Left renal cortex interstitium (tissue), 4 donors: ENCODE measurements at places on chromosomes 5 and 9.

DNA sequence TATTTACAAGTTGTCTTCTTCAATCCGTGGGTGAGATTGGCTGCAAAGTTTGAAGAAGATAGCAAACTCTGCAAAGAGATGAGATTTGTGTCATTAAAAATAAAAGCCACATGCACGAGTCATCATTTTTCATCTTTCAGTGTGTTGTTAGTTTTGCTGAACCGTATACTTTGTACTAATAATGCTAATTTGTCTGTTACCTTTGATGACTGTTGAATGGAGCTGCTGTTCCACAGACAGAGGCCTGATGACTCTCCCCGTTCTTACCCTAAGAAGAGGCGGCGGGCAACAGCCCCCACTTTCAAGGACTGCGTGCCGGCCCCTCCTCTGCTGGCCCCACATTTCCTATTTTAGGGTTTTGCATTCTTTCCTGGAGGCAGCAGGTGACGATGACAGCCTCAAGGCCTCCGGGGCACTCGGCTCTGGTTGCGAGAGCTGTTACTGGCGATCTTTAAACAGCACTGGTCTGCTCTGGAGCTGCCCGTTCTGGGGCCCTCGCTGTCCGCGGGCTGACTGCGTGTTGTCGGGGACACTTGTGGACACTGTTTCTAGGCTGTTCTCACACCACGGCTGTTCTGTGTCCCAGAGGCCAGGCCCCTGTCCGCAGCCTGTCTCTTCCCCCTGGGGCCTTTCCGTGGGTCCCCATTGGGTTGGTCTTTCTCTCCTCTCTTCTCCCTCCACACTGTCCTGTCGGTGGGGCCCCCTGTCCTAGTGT lies 35.1 kb downstream of the NDUFS6 start:
- DNase-seq, result no peak

DNA sequence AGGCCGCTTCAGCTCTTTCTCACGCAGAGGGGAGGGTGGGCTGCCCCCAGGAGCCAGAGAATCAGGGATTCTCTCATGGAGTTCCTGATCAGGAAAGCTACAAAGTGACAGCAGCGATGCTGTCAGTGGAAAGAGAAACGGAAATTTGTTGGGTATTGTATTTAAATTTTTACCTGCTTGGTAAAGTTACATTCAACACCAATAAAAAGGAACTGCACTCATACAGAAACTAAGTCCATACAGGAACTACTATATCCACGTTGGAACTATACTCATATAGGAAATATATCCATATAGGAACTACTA lies 325.5 kb upstream of the IRX4 start:
- no peak for DNase-seq

- DNase-seq, result no peak
These were observed 416.3 kb downstream of the NR2F1-AS1 start for GRCh38 chr5:93164690-93165089.

DNA sequence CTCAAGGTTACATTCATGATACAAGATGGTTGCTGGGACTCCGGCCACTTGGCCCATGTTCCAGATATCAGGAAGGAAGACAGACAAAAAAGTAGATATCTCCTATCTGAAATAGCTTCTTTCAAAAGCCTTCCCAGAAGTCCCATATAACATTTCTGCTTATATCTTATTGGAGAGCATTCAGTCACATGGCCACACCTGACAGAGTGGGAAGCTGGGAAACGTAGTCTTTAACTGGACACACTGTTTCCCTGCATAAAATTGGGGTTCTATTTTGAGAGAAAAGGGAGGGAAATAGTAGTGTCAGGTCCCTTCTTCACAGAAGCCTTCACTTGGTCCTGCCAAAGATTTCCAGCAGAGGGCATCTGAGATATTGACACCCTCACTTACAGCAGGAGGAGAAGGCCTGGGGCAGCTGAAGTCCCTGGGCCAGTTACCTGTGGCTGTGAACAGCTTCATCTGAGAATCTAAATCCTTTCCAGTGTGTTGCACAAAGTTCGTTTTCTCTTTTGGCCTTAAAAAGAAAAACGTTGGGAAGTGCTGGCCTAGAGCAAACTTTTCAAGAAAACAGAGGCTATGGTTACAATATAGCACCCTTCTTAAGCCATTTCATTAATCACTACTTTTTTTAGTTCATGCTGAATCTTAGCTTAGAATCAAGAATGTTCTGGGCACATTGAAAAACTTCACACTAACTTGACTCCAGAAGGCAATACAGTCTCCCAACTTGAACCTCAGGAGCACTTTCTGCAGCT lies 33.5 kb downstream of the SPEF2 start:
- DNase-seq, result no peak

- no peak for DNase-seq
These were observed 74.5 kb downstream of the PRELID2 start for GRCh38 chr5:145760660-145761059.

DNA sequence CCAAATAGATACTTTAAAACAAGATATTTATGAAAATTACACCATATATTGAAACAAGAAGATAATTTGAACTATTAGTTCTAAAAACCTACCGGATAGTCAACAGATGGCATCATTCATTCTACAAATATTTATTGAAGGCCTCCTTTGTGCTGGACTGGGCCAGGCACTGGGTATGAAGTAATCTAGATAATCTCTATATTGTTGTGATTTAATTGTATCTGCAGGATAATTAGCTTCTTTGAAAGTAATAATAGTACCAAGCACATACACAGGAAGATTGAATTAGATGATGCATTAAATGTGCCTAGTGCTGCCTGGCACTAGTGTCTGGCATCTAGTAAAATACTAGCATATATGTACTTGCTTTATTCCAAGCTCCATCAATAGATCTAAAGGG lies 735.2 kb upstream of the DMAC1 start:
- DNase-seq, result no peak

- peak; percentile 56 for DNase-seq
These were observed 64.7 kb upstream of the SPOCK1 start for GRCh38 chr5:137563646-137564397.

DNA sequence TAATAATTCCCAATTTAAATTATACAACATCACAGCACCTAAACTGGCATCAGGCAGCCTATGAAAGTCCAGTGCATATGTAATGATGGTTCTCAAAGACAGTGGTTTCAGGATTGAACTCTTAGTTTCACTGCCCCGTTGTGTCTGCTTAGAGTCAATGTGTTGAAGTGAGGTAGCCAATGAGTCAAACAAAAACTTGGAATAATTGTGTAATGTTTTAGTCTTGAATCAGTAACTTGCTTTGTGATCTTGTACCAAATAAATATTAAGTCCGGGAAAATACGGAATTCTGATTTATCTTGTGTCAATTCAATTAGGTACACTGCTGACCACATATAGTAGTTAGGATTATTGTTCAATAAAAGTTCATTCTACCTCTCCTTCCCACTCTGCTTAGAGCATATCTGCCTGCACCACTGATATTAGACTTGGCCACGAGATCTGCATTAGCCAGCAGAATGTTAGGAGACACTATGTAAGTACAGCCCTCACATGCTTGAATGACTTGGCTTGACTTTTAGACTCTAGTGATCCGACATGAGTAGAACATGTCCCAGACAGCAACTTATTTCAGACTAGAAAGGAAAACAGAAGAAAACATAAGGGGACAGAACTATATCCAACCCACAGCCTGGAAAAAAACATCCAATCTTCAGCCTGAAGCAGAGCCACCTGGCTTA lies 441.5 kb upstream of the PTGER4 start:
- DNase-seq, result no peak

- no peak for DNase-seq
These were observed 19.2 kb upstream of the NDST1 start for GRCh38 chr5:150488519-150489359.

DNA sequence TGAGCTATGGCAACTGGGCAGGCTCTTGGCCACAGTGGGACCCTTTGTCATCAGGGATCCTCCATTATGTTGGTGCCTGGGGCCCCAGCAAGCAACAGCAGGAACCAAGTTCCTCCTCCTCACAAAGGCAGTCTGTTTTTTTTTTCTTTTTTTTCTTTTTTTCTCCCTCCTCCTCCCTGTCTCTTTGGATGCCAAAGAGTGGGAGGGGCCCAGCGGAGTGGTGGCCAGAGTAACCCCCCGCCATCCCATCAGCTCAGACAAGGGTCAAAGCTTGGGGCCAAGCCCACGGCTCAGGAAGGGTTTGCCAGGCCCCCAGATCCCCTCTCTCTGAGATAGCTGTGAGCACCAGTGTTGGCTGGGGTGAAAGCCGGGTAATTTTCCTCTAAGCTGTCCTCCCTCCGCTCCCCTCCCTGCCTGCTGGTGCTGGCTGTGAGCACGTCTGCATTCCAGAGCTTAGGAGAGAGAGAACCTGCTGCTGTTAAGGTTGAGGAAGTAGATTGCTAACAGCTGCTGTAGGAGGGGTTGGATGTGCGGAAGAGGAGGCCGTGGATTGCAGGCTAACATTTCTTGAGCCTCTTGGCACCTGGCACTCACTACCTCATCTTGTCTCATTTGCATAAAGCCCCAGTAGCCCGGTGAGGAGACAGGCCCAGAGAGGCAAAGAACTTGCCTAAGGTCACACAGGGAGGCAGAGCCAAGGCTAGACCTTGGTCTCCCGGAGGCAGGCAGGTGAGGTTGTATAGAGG lies 21.2 kb downstream of the GSN start:
- DNase-seq, result no peak

- DNase-seq, result no peak
These were observed 23.0 kb downstream of the FRRS1L start for GRCh38 chr9:109143881-109144562.

DNA sequence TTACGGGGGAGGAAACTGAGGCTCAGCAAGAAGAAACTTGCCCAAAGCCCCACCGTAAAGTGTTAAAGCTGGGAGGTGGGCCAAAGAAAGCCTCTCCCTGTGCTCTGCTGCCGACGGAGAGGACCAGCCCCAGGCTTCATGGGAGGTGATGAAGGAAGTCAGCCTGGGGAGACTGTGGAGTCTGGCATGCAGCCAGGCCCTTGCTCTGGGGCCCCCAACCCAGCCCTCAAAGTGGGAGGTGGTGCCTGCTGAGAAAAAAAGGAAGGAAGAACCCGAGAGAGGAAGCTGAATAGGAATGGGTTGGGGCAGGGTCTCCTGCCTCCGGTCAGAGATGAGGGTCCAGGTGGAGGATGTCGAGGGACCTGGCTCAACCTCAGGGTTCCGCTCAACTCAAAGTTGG lies 3.8 kb downstream of the RNF44 start:
- DNase-seq, result no peak

DNA sequence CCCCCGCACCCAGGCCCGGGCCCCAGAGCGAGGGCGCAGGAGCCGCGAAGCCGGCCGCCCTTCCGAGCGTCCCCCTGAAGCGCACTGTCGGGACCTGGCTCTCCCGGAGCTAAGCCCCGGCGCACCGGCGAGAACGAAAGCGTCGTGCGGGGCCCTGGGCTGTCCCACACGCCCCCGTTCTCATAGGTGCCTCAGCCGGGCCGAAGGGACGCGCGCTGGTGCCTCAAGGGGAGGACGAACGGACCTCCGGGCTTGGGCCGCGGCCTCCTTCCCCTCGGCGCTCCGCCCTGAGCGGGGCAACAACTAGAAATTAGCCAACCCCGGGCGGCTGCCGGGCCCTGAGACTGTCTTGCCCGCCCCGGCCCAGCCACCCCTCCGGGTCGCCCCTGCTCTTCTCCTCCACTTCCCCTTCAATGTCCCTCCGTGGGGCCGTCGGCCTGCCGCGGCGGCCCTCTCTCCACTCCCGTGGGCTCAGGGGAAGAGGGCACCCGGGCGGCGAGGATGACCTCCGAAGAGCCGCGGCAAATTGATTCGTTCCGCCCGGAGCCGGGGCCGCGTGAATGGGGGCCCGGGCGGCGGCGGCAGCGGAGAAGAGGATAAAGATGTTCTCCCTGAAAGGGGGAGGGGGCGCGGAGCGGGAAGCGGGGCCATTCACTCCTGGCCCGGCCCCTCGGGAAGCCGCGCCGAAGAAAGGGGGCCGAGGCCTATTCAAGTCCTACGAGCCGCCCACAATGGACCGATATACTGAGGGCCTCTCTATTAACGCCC lies 3.5 kb upstream of the PRDM12 start:
- no peak for DNase-seq

GRCh38 chr5:115267617-115268016 lies 4.9 kb upstream of the PGGT1B start:
- no peak for DNase-seq

DNA sequence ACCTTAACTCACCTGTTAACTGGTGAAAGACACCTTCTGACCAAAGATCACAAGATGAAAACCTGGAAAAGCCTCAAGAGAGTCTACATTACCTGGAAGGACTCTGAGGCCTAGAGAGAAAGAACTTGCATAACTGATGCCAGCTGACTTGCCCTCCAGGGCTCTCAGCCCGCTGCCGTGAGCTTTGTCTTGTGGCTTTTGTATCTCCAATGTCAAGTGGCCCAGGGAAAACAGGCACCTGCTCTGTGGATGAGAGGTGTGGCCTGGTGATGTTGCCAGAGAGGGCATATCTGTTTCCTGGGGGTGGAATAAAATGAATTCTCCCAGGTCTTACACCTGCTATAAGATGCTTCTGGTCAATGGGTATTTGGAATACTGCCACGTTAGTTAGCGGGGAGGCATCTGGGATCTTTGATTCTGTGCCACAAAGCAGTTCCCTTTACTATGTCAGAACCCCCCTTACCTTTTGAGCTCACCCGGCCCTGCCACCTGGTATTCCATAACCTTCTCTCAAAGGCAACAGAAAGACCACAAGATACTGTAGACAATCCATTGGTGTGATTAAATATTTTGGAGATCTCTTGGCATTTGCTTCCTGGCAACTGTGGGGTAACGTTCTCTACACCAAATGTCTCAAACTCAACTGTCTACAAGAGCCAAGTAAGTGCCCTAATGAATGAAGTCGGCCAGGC lies 54.9 kb upstream of the N4BP3 start:
- DNase-seq, result no peak

GRCh38 chr5:144202726-144203125 lies 32.1 kb downstream of the KCTD16 start:
- DNase-seq, result no peak

- DNase-seq, result no peak
These were observed 15.2 kb upstream of the RNU6ATAC start for GRCh38 chr9:134179595-134179917.

DNA sequence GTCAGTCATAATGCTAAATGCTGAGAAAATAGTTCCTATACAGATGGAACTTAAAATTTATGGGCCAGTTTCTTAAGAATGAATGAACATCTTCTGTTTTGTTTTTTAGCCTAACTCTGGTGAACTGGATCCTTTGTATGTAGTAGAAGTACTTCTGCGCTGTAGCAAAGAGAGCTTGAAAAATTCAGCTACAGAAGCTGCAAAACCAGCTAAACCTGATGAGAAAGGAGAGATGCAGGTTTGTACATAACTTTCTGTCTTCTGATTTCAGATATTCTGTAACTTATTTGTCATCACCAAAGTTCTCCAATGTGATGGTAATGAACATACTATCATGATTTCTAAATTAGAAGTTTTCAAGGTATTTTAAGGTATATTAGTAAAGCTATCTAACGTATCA lies 80.1 kb downstream of the MTREX start:
- no peak for DNase-seq

- no peak for DNase-seq
These were observed 29.2 kb upstream of the ECM2 start for GRCh38 chr9:92564982-92565381.
